ENCODE measurements at places on chromosomes 11 and 22.

GRCh38 chr11:113504071-113504470, 28.9 kb upstream of the DRD2 start:
- DNase-seq, result no peak

DNA sequence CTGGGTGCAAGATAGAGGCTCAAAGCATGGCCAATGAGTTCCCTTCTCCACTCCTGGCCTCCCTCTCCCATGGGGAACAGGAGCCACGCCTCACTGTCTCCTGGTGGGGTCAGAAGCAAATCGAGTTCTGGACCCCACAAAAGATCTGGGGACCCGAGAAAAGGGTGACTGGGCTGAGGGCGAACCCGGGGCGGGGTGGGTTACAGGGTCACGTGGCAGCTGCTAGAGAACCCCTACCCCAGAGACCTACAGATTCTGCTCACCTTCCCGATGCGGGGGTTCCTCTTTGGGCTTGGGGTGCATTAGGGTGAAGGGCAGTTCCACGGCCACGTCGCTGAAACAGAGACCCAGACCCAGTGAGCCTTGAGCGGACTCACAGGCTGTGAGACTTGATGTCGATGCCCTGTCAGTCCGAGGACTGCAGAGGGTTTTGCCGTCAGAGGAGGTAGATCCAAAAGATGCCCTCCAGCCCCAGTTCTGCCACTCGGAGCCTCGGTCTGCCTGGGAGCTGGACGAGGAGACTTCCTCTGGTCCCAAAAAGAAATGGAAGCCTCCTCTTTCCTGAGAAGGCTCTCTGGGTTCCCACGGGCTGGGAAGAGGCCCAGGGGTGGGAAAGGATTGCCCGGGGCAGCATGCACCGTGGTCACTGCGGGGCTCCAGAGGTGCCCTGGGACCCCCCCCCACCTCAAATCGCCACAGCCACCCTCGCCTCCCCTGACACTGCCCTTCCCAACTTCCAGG, 28.2 kb downstream of the TPBGL start:
- no peak for DNase-seq

DNA sequence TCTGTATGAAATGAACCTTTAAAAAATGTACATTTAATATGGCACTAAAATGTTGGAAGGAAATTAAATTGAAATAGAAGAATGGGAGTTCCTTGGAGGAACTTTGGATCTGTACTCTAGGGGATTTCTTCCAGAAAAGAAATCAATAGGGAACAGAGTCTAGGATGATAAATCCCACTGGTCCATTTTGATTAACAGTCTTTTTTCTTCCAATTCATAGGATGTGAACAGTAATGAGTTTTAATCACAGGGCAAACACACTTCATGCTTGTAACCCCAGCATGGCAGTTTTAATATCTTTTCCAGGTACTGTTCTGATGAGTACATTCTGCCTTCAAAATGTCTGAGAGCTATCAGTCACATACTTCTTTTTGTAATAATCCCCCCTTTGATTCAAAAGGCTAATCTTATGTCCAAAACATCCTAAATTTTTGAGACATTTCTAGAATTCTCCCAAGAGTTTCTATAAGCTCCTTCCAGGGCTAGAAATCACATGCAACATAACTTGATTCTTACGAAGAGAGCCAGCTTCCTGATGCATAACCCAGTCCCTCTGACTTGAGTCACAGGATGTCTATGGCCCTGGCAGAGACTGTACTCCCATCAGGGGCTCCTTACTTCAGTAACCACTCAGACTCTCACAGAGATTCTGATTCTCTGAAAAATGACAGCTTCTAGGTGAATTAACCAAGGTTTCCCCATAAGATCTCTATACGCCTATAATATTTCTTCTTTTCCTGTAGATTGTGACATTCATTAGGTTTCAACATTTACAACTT, 112.9 kb downstream of the SLC36A4 start:
- no peak for DNase-seq

DNA sequence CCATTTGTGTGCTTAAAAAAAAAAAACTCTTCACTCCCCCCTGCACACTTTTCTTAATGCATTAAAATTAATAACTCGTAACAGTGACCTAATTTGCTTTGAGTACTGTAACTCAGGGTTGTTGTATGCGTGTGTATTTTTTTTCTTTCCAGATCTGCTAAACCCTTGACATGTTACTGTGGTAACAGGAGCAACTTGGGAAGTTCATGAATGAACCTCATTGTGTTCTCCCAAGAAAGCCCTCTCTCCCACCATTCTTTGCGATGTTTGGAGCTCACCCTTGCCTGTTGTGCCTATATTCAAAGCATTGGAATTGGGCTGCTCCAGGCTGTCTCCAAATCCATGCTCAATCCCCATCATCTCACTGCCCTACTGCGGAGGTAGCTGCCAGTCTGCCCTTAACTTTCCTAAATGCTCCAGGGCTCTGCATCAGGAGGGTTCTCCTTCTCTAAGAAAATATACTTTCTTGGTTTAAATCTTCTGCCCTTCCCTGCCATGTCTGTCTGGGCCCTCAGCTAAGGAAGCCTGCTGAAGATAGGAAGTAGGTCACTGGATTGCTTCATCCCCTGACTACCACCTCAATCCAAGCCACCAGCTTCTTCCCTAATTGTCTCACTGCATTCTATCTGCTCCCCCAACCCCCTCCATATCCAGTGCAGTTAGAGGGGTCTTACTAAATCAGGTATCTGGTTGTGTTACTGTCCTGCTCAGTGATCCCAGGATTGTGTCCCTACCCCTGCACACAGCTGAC, 70.3 kb downstream of the KIRREL3 start:
- no peak for DNase-seq

GRCh38 chr11:133388975-133389568, 143.2 kb downstream of the OPCML start:
- no peak for DNase-seq

DNA sequence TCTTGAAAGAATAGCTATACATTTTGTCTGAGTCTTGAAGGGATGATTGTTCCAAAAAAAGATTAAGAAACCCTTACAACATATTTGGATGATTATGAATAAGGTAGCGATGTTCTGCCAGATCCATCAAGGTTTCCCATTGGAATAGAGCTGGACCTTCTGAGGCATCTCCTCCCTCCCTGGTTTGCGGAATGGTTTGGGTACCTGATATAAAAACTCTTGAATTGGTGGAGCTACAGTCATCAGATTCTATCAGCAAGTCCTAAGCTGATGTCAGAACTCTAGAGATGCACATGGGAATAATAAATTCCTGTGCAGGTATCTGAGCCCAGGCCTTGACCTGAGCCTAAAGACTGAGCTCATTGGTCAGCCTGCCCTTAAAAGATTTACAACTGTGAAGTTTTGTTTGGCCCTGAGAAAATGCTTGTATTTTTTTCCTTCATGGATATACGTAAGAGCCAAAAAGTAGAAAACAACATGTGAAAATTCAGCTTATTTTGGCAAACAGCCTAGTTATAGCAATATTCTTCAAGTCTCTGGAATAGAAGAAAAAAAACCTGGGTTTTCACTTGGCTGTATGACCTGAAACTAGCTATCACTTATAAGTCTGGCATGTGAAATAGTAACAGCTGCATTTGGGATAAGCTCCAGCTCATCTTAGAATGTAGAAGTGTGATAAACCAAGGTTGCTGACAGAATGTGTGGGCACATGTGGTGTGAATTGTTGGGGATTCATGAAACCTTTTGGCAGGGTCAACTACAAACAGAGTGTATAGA, 265.7 kb upstream of the CTSC start:
- no peak for DNase-seq

- DNase-seq, result no peak
These were observed 47.7 kb downstream of the DKK3 start for GRCh38 chr11:11960687-11961086.

GRCh38 chr22:22751043-22751603, 106.7 kb downstream of the GGTLC2 start:
- no peak for DNase-seq

- DNase-seq, result no peak
These were observed 201.5 kb downstream of the SOX6 start for GRCh38 chr11:16154715-16155396.

- peak; percentile 63 for DNase-seq
These were observed 84.8 kb downstream of the SLC1A2 start for GRCh38 chr11:35334385-35335090.
